ENCODE measurements at places on chromosomes 1 and 21.

DNA sequence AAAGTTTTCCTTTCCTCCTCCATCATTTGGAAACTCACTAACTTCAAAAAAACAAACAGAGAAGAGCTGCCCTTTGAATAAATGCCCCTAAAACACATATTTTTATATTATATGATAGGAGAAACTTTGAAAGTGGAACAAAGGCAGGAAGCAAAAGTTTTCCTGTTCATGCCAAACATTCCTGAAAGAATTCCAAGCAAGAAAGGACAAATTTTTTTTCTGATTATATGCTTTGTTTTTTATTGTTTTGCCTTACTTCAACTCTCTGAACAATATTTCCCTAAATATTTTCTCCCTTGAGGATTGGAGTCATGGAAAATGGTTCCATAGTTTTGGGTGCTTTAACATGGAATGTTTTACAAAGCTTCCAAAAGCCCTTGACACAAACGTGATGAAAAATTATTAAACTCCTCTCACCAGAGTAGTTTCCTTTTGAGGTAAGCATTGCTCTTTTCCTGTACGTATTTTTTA is 638.5 kb upstream of the CAMK1G start:
- DNase-seq: no peak

DNA sequence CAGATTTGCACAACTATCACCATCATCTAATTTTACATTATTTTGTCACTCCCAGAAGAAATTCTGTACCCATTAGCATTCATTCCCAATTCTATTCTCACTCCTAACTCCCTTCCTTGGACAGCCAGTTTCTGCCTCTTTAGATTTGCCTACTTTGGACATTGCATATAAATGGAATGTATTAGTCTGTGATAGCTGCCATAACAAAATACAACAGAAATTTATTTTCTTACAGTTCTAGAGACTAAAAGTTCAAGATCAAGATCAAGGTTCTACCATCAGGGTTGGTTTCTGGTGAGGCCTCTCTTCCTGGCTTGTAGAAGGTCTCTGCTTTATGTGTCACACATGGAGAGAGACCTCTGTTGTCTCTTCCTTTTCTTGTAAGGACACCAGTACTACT is 61.9 kb downstream of the ALG6 start:
- no peak for DNase-seq

DNA sequence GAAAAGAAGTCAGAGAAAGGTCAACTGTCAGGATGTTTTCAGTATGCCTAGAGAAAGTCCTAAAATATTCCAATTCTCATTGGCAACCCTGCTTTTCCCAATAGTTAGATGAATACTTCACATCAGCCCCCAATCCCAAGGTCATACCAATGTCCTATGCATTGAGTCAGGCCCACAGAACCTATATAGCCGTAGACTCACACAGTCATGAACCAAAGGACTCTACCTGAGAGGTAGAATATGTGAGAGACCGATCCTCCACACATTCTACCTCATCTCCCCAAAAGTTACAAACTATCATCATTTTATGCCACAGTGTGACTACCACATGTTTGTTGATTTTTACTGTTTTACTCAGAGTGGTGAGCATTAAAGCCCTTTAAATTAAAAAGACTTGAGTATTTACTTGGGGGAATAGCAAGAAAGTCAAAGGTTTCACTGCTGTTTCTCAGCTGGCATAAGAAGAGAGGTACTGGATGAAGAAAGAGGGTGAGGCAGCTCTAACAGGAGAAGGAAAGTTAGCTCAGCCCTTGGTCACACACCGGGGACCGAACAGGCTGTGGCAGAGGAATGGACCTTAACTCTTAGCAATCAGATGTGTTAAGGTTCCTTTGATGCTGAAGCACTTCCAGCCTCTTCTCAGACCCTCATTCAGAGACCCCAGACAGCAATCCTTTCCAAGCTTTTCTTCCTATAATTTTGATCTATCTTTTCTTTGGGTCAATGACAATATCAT is 937 bp downstream of the CD48 start:
- DNase-seq: no peak

GRCh38 chr21:46475296-46475695 is 16.6 kb downstream of the DIP2A start:
- DNase-seq: no peak

DNA sequence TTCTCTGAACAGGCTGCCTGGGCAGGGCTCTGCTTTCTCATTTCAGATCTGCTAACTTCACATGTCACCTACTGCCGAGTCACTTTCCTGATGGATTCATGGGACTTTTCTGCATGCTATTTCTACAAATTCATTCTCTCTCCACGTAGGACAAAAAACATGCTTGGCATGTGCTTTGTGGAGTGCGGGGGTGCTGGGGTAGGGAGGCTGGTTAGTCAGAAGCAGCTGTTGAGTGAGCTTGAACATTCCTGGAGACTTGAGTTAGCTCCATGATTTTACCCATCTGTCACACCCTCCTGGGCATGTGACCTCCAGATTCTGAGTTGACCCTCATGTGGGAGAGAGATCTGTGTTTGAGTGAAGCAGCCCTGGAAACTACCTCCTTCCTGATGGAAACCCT is 71.4 kb downstream of the UCK2 start:
- no peak for DNase-seq

DNA sequence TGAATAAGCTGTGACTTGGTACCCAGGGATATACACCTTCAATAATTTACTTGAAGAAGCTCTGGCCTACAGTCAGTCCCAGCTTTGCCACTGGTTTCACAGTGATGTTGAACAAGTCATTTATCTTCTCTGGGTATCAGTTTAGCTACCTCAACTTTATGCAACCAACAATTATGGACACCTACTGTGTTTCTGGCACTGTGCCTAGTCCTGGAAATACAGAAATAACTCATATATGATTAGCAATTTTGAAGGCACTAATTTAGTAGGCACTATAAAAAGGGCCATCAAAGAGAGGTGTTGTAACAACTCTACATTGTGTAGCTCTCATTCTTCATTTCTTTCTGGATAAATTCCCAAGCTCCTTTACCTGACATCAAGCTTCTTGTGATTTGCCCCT is 88.6 kb upstream of the SPATA6 start:
- no peak for DNase-seq

GRCh38 chr1:186474208-186474607 is 13.3 kb upstream of the PDC start:
- DNase-seq: no peak

Data from activated gamma-delta T cell treated with Interleukin-2 at 50 U/mL for 16 hours (primary cell).